Amniotic epithelial cell (primary cell): ENCODE measurements at places on chromosomes 11 and 22.

GRCh38 chr22:38798496-38798895 lies 4.6 kb upstream of the DNAL4 start:
- no peak for DNase-seq

GRCh38 chr22:28408709-28409108 lies 270.9 kb downstream of the TTC28 start:
- DNase-seq, result no peak

DNA sequence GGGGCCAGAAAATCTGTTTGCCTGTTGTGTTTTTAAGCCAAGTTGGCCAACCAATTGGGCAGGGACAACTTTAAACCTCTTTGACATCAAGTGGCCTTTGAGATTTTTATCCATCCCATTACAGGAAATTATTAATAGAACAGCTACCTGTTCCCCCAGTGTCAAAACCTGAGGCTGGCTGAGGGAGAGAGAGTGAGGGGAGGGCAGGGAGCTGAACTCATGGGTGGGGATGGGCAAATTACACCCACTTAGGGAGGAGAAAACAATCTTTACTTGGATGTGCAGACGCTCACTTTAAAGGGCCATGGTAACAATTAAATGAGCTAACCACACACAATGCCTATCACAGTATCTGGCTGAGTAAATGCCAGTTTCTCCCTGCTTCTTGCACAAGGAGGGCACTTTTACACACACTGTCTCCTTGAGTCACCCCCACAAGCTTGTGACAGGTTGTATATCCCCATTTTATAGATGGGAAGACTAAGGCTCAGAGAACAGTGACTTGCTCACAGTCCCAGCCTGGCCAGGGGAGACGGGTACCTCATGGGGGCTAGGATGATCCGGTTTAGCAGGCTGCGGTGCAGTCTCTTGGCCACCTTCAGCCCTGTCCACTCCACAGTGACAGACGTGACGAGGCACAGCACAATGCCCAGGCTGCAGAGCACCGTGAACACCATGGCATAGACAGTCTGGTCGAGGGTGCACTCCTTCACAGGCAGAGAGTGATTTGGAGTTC lies 17.8 kb upstream of the KCNJ11 start:
- no peak for DNase-seq

- peak; percentile 67 for DNase-seq
Observed at GRCh38 chr22:25746012-25746373, 4.0 kb downstream of the MYO18B start.

GRCh38 chr22:22937894-22938480 lies 50.4 kb downstream of the IGLL5 start:
- no peak for DNase-seq

DNA sequence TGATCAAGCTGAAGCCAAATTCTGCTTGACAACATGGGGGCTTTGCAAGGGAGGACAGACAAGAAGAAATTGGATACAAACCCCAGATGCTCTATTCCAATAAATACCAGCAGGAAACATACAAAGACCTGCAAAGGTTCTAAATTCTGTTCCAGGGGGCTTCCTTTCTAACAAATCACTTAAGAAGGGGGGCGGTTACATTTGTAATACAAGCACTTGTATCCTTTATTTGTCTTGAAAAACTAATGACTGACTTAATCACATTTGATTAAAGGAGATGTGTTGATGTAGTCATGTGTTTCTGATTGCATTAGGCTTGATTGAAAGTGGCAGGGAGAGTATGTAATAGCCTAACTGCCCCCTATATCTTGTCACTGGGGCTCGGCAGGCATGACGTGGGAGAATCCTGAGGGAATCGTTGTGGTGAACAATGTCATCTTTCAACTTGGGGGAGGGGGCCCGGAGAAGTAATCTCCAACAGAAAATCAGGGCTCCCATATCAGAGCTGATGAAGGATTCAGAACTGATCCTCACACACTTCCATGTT lies 361.7 kb downstream of the INSC start:
- DNase-seq, result no peak

DNA sequence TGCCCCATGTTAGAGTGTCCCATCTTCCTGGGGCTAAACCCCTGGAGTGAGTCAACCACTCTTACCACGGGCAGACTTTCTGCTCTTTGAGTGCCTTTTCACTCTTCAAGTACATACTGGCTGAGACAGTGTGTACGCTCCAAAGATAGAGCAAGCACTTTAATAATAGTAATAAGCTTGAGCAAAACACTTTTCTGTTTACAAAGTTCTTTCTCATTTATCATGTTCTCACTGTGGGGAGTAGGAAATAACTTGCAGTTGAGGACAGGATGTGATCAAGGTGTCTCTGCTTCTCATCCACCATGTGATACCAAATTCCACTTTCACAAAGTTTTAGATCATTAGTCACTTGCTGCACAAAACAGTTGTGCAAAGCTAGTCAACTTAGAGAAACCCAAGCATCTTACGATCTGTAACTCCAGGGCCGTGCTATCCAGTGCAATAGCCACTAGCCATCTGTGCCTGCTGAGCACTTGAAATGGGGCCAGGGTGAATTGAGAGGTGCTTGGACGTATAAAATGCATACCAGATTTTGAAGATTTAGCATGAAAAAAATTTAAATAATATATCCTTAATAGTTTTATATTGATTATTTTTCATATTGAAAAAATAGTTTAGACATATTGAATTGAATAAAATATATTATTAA lies 135.3 kb downstream of the KIF18A start:
- peak; percentile 93 for DNase-seq

GRCh38 chr11:23976426-23976825 lies 520.4 kb upstream of the LUZP2 start:
- peak; percentile 69 for DNase-seq

GRCh38 chr11:44505581-44506054 lies 59.8 kb upstream of the CD82 start:
- DNase-seq, result peak; percentile 51

DNA sequence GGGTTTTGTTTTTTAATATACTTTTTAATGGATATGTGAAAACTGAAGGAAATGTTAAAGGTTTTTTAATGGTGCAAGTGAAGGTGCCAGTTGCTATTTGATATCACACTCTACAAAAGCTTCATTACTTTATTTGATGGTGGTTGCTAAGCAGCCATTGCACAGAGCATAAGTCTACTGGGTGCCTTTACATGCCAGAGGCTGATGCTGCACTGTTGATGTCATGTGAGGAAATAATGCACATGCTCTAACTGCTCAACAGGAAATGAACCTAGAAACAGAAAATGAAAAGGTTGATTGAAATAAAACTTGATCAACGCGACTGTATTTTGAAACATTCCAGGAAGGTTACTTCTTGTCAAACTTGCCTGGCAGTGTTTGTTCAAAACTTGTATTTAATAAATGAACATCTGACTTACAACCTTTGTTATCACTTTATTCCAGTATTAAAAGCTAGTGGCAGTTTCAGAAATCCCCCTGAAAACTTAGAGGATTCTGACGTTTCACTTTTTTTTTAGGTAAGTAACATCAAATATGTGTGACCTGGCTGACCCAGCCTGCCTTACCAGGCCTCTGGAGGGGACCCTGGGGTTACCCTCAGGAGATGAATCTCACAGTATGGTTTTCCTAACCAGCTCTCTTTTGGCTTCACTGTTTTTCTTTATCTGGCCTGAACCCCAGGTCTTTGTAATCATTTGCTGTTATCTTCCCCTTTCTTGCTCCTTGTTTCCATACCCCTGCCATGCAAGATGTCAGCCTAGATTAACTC lies 2.4 kb upstream of the ATP5MG start:
- DNase-seq, result peak; percentile 52

DNA sequence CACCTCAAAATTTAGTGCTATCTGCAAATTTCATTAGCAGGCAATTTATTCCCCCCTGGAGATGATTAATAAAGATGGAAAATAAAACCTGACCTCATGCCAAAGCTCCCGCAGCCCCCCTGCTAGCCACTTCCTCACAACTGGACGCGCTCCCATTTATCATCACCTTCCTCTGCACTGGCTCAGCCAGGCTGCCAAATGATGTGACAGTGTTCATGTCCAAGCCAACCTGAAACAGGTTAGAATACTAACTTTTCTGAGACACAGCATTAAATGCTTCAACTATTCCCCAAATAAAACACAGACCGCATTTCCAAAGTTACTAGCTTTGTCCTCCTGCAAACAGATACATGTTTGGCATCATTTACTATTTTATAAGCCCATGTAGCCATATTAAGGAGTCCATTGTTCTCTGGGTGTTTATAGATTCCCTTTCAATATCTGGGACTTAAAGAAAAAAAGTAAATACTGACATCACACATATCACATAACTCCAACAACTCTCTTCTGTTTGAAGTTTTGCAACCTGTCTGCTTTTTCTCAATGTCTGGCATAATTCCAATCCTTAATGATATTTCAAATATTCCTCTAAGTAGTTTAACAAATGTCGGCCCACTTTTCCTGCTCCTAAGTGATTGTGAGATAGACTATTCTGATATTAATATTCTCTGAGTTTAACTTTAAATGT lies 829.7 kb upstream of the FAT3 start:
- DNase-seq, result peak; percentile 38
